ENCODE measurements at places on chromosomes 3 and 15.

DNA sequence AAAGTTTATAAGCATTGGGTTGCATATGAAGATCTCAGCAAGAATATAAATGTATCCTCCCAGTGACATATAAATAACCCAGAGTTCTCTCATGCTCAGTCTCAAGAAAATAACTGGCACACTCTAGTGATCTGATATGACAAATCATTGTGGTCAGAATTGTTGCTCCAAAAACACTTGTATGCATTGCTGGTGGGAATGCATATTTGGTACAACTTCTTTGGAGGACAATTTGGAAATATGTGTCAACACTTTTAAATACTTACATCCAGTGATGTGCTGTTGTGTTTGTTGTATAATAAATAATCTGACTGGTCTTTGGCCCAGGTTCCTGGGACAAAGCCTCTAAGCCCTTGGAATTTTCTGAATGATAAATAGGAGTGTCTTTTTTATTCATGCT lies 66.7 kb upstream of the STT3B start:
- no peak for DNase-seq

DNA sequence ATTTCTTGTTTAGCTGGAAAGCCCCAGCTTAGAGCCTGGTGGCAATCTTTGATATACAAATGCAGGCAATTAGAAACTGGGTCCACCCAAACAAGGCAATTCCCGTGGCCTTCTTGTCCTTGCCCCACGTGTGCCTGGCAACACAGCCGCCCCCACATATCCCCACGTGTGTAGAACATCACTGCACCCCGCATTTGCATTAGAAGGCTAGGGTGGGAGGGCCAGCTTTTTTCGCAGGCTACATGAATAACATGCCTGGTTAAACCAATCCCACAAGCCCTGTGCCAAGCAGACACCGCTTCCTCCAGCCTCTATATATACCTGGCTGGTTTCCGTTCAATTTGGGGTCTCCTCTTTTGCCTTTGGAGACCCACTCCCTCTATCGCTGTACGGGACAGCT lies 250.2 kb downstream of the ZNF385D start:
- DNase-seq: no peak

GRCh38 chr3:142947352-142947751 lies 16.1 kb downstream of the PAQR9 start:
- no peak for DNase-seq

DNA sequence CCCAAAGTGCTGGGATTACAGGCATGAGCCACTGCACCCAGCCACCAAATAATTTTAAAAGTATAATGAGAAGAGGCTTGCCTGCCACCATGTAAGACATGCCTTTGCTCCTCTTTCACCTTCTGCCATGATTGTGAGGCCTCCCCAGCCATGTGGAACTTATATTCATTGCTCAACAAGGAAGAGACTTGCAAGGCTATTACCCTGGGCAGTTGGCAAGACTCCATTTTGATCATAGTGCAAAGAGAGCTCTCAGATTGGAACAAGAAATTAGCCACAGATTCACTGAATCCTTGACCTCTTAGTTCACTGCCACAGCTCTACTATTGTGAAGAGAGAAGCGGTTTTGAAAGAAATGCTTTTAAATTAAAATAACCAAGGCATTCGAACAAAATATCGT lies 6.1 kb downstream of the SCAP start:
- DNase-seq: no peak

DNA sequence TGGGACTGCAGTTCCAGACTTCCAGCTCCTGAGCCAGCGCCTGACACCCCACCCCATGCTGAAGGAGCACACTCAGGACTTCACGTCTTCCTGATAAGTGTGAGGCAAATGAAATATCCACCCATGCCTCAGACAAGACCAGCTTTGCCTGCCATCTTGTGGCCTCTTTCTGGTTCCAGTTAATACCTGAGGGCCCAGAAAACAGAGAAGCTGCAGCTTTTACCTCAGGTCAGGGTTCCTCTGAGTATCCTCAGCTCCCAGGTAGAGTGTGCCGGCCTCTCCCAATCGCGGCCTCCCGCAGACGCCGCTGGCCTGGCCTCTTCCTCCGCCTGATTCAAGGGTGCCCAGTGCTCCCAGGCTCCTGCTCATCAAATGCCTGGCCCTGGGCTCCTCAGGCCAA lies 5.1 kb upstream of the KLHL6 start:
- DNase-seq: peak; percentile 34

- DNase-seq: no peak
Measured at GRCh38 chr3:27713078-27713423, 9.1 kb downstream of the EOMES start.

- DNase-seq: peak; percentile 89
Measured at GRCh38 chr15:90934256-90934948, 683 bp upstream of the UNC45A start.

- DNase-seq: no peak
Measured at GRCh38 chr3:14480207-14481017, 59.7 kb downstream of the GRIP2 start.

- DNase-seq: no peak
Measured at GRCh38 chr3:47019201-47019600, 39.7 kb downstream of the NBEAL2 start.

DNA sequence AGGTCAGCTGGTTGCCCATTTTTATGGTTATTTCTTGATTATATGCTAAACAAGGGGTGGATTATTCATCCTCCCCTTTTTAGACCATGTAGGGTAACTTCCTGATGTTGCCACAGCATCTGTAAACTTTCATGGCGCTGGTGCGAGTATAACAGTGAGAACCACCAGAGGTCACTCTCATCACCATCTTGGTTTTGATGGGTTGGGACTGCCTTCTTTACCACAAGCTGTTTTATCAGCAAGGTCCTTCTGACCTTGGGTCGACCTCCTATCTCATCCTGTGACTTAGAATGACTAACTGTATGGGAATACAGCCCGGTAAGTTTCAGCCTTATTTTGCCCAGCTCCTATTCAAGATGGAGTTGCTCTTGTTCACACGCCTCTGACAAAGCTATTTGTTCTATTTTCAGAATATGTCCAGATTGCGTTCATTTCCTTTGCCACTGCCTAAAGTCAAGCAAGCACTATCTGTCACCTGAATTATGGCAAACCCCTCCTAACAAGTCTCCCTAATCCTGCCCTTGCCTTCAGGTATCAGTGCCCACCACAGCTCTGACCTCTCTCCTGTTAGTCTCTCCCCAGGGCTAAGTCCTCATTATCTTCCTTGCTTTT lies 308.5 kb downstream of the ROBO2 start:
- no peak for DNase-seq

GRCh38 chr3:196843435-196844110 lies 24.1 kb upstream of the SENP5 start:
- DNase-seq: no peak

- no peak for DNase-seq
Measured at GRCh38 chr3:8953313-8953712, 10.0 kb downstream of the RAD18 start.

DNA sequence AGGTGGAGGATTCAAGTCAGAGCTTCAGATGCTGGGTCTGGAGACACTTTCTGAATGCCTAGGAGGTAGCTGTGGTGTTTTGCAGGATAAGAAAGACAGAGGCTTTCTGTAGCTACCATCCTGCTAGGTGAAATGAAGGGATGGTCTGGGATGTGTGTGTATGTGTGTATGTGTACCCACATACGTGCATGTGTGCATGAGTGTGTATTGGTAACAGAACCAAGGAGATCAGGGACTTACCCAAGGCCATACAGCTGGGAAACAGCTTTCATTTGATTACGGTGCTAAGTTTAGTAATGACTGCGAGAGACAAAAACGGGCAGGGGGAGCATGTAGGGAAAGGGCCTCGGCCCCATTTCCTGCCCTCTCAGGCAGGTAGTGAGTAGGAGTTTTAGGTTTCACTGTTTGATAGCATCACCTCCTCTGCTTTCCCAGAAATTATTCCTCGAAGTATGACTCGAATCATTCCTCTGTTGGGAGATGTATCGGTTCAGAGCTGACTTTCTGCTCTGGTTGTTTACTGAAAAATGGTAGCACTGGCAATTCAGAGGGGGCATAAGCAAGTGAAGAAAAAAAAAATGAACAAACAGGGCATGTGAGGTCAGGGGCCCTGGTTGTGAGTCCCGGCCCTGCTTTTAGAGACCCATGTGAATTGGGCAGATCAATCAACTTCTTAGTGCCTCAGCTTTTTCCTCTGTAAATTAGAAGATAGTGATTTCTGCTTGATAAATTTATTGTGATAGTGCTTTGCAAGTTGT lies 130.7 kb downstream of the LPP start:
- no peak for DNase-seq

DNA sequence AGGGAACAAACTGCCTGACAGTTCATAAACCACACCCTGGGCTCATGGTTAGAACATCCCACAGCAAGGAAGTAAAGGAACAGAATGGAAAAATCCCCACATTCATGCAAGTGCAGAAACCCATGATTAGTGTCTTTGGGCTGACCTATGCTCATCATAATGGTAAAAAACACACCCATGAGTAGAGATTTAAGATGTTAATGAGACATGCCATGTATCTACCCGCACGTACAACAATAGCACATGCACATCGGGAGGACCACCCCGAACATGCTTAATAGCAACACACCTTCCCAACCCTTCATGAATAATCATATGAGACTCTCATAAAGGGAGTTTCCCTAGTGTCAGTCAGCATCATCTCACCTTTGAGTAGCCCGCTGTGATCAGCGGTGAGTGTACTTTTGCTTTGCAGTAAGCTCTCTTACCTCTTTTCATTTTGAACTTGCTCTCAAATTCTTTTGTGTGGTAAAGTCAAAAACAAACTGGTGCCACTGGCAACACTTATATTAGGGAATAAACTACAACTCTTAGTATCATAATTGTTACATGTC lies 23.2 kb downstream of the ZBED2 start:
- DNase-seq: peak; percentile 38

DNA sequence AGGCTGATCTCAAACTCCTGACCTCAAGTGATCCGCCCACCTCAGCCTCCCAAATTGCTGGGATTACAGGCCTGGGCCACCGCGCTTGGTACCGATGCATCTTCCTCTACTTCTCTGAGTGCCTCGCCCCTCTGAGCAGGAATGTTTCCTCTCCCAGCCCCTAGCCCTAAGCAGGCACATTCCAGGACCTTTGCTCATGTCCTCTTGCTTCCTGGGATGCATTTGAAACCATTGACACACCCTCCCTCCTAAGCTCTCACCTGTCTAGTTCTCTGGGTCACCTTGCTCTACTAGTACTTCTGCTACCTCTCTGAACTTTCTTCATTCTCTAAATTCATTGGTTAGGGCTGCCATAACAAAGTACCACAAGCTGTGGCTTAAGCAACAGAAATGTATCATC lies 17.9 kb upstream of the UACA start:
- no peak for DNase-seq

- DNase-seq: no peak
Measured at GRCh38 chr3:190118438-190118837, 2.3 kb downstream of the P3H2 start.

GRCh38 chr3:50255251-50255615 lies 13.7 kb upstream of the SEMA3B start:
- no peak for DNase-seq

DNA sequence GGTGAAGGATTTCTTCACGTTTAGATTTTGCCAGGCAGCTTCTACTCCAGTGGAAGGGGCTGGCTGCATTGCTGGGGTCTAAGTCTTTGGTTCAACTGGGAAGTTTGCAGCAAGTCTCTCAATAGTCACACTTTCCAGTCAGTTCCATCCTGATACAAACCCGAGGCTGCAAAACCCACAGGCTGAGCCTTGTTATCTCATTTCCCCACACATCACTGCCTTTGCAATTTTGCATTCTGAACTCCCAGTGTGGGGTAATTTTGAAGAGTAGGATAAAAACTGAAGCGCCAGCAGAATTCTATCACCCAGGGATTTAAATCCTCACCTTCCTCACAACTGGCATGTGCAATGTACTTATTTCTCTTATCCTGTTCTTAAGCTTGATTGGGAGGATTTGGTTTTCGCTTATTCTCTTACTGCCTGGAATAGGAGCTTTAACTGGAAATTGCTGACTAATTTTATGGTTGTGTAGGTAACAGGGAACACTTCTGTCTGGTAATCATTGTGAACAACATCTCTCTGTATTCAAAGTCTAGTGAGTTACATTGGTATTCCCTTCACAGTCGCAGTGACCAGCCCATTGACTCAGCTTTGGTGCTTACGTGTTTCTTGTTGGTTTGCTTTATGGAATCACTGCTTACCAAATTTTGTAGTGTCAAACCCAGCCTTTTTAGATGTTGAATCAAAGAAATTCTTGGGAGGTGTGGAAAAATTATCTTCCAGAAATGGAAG lies 142.0 kb upstream of the TOPAZ1 start:
- no peak for DNase-seq

DNA sequence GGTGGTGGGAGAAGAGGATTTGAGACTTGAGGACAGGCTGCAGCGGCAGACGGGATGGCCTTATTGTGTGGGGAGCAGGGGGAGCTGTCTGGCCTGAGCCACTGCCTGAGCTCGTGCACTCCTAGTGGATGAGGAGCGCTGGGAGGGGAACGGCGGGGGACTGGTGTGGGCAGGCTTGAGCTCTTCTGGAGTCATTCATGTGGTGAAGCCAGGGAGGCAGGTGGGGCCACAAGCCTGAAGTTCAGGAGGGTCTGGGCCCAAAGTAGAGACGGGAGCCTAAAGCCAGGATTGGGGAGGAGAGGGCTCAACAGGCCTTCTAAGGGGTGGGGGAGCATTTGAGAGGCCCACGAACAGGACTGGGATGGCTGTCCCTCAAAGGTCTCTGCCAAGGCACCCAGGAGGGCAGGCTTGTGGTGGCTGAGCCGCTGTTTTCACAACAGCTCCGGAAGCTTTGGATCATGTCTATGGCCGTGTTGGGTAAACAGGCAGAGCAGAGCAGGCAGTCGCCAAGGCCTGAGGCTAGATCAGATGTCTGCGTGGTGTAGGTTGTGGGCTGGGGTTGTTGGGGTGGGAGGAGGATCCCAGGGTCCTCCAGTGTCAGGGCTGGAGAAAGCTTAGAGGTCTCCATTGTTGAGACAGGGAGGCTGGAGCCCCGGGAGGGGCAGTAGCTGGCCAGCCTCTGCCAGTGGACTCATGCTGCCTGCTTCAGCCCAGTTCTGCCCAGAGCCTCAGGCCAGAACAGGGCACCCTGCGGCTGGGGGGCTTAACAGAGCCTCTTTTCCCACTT lies 8.2 kb downstream of the PRKCD start:
- no peak for DNase-seq

DNA sequence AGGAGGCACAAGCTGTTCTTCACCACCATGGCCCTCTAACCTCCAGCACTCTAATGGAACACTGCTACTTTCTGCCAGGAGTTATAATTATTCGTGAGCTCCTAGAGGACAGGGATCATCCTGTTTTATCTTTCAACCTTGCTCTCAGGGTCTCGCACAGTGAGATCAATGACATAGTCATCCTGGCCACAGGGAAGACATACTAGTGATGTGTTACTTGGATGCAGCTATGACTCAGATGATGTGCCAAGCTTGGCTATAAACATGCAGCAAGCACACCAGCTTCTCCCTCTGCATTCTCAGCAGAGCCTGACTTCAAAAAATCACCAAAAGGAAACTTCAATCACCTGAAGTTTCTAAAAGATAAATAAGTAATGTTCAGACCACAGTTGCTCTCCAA lies 203.8 kb upstream of the HES1 start:
- no peak for DNase-seq

- peak; percentile 32 for DNase-seq
Measured at GRCh38 chr15:71291723-71292122, 176.5 kb downstream of the THSD4 start.

Measured in CD4-positive, alpha-beta T cell treated with Interferon alpha-2 for 1 hour (primary cell).